Cerebellum (tissue), 4 donors: ENCODE measurements at places on chromosomes 5 and 9.

- DNase-seq, result no peak
Measured at GRCh38 chr9:73347123-73347522, 195.5 kb downstream of the ANXA1 start.

GRCh38 chr9:122239722-122240121 lies 11.0 kb upstream of the LHX6 start:
- no peak for DNase-seq

- DNase-seq, result no peak
Measured at GRCh38 chr5:179839328-179840256, 18.9 kb downstream of the SQSTM1 start.

GRCh38 chr5:128538250-128539037 lies 399 bp upstream of the FBN2 start:
- DNase-seq, result no peak

GRCh38 chr5:119250946-119251901 lies 104.6 kb upstream of the TNFAIP8 start:
- no peak for DNase-seq

- no peak for DNase-seq
Measured at GRCh38 chr9:129467004-129467588, 153.8 kb downstream of the C9orf50 start.

DNA sequence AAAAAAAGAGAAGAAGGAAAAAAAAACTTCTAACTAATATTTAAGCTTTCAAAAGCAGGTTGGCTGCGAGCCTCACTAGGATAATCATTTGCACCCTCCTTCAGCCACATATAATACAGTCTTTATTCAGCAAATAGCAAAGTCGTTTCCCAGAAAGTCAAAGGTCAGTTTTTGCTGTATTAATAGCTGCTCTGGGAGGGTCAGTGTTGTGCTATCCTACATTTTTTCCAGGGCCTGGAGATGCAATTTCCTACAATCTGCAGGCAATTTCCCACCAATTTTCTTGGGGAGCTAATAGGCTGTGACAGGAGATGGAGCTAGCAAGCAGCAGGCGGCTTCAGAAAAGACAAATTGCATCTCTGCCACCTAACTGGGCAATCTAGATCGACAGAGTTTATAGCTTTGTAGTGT lies 136.8 kb downstream of the TLE1 start:
- DNase-seq, result no peak

- no peak for DNase-seq
Measured at GRCh38 chr9:11319538-11319937, 706.7 kb upstream of the PTPRD start.

DNA sequence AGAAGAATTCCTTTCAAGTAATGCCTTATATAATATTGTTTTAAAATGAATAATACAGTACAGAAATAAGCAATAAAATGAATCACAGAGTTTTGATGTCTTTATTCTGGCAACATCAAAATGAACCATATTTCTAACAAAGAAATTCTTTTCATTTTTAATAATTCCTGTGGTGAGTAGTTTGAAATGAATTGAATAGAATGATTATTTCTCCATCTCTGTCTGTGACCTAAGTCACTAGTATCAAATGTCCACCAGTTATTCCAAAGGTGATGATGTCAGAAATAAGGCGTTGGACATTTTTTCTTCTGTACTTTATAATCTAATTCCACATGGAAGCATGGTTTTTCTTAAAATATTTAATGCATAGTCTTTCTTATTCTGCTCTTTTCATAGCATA lies 106.2 kb downstream of the ADAMTSL1 start:
- DNase-seq, result no peak

- no peak for DNase-seq
Measured at GRCh38 chr5:151219789-151220188, 4.1 kb downstream of the CCDC69 start.

GRCh38 chr9:33111631-33112030 lies 35.2 kb upstream of the SMU1 start:
- DNase-seq, result no peak

- DNase-seq, result no peak
Measured at GRCh38 chr9:84701801-84702200, 32.3 kb downstream of the NTRK2 start.

DNA sequence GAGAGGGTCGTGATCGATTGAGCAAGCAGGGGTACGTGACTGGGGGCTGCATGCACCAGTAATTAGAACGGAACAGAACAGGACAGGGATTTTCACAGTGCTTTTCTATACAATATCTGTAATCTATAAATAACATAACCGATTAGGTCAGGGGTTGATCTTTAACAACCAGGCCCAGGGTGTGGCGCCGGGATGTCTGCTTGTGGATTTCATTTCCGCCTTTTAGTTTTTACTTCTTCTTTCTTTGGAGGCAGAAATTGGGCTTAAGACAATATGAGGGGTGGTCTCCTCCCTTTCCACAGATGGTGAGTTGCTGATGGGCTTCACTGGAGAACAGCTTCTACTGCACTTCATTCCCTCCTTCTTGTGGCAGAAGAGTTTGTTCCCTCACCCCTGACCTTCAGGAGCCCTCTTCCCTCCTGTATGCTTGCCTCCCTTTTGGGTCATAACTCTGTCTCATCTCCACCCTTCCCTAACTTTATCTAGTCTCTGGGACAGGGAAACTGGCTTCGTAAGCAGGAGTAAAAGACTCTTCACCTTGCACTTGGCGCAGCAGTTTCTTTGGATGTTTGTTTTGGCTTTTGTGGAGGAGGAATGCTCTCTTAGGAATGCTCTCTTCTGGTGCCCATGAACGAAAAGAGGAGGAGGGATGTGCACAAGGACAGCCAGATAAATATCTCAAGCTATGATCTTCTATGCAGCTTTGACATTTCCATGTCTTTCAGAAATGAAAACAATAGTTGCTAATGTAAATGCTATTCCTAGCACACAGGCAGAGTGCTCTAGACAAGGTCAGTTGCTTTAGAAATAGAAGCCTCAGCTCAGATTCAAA lies 139.8 kb upstream of the RPS23 start:
- DNase-seq, result no peak

DNA sequence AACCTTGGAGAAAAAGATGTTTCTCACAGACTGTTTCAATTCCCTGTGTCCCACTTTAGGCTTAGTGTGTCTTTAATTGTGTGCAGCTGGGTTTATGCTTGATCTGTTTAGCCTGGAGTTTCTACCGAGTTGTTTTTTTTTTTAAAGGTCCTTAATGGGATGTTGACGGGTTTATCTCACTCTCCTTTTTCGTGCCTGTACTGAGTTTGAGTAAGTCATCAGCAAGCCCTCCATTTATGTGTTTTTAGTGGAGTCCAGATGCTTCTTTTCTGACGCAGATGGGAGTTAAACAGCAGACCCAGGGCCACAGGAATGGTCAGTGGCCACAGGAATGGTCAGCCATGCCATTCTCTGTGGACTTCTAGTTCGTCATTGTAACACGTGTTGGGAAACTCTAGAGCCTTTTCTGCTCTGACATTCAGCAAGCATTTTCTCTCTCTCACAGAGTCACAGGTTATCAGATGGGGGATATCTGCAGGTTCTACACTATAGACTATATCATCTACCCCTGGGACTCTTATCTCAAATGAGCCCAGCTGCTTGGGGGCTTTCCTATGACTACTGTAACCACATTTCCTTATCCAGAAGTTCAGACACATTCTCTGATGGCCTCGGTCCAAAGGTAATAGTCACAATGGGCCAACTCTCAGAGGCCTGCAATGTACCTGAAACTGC lies 190.5 kb downstream of the TTLL11 start:
- DNase-seq, result no peak

DNA sequence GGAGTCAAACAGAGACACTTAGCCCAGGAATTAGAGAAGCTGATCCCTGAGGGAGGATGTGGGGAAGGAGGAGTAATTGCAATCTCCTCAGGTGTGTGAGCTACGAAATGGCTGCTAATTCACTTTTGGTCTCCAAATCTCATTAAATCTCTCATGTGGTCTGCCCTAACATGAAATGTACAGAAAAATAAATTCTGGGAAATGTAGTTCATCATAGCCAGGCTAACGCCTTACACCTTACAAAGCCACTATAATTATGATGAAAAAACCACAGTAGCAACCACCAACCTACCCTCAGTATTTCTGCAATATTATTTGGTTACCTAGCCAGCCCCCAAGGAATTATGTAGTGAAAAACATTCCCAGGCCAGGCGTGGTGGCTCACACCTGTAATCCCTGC lies 354.0 kb downstream of the TMEM167A start:
- no peak for DNase-seq

- DNase-seq, result no peak
Measured at GRCh38 chr5:108687595-108688200, 60.0 kb upstream of the FER start.

- no peak for DNase-seq
Measured at GRCh38 chr5:117249086-117249815, 674.6 kb upstream of the SEMA6A start.

DNA sequence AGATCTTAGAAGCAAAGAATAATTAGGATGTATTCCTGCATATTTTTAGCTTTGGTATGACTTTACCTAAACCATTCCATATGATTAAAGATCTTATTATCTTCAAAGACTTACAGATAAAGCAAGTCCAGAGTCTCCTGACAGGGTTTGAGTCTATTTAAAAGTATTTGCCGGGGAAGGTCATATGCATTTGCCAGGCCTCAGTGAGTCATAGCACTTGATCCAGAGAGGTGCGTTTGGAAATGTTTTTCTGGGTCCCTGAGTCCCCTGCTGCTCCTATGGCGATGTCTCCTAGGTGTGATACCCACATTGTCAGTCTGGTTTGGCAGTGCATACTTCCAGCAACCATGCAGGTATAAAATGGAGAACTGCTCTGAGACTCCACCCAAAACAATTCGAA lies 217.0 kb downstream of the FBXL7 start:
- DNase-seq, result no peak

DNA sequence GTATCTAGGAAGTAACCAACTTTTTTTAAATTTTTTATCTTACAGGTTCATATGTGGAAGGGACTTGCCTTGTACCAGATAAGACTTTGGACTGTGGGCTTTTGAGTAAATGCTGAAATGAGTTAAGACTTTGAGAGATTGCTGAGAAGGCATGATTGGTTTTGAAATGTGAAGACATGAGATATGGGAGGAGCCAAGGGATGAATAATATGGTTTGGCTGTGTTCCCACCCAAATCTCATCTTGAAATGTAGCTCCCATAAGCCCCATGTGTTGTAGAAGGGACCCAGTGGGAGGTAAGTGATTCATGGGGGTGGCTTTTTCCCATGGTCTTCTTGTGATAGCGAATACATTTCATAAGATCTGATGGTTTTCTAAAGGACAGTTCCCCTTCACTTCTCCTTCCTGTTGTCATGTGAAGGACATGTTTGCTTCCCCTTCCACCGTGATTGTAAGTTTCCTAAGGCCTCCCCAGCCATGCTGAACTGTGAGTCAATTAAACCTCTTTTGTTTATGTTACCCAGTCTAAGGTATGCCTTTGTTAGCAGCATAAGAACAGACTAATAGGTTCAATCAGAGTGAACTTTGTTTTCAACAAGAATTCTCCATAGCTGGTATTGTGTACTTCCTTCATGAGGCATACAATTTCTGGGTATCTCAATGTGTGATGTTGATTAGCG lies 535.6 kb upstream of the MEF2C start:
- no peak for DNase-seq

- DNase-seq, result no peak
Measured at GRCh38 chr9:82732928-82733327, 330.0 kb downstream of the RASEF start.

DNA sequence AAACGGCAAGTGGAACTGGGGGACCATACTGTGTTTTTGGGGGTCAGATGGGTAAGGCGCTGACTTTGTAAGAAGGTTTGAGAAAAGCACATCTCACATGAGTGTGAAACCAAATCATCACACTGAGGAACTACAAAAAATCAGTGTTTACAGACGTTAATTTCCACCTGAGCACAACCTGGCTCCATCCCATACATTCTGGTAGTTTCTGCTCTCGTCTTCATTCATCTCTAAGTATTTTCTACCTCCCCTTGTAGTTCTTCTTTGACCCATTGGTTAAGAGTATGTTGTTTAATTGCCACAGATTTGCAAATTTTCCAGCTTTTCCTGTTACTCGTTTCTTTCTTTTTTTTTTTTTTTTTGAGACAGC lies 8.9 kb upstream of the DPP7 start:
- no peak for DNase-seq

GRCh38 chr5:35103637-35104299 lies 56.0 kb upstream of the AGXT2 start:
- no peak for DNase-seq

GRCh38 chr9:90127923-90128322 lies 514.7 kb downstream of the DIRAS2 start:
- DNase-seq, result no peak

GRCh38 chr5:66475731-66476130 lies 120.5 kb upstream of the MAST4 start:
- DNase-seq, result no peak

GRCh38 chr5:159101685-159102084 lies 2.0 kb upstream of the EBF1 start:
- DNase-seq, result no peak

DNA sequence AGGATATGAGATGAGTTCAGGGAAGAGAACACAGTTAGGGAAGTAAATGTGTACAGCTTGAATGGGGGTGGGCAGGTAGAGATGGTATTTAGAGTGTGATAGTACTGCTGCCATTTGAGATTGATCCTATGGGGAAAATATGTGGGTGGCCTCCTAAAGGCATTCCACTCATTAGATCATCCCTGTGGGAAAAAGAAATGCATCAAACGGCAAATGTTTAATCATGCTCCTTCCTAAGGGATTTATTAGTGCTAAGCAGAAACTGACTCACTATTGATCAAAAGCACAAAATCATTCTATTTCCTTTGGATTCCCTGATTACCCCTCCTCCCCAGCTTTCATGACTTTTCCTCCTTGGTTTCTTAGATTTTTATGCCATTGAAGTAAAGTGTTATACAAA lies 36.4 kb upstream of the SMC5 start:
- DNase-seq, result no peak

GRCh38 chr9:25078202-25078601 lies 532.5 kb upstream of the IZUMO3 start:
- no peak for DNase-seq

GRCh38 chr9:97740848-97741821 lies 44.0 kb upstream of the XPA start:
- DNase-seq, result peak; percentile 21

GRCh38 chr5:158614951-158615350 lies 484.8 kb downstream of the EBF1 start:
- no peak for DNase-seq

GRCh38 chr9:109716631-109717030 lies 63.4 kb upstream of the PALM2AKAP2 start:
- DNase-seq, result no peak

GRCh38 chr5:123549256-123549904 lies 37.4 kb downstream of the CSNK1G3 start:
- no peak for DNase-seq

- no peak for DNase-seq
Measured at GRCh38 chr5:36443941-36444340, 142.2 kb upstream of the RANBP3L start.

GRCh38 chr9:91714020-91714806 lies 235.8 kb downstream of the ROR2 start:
- no peak for DNase-seq

GRCh38 chr9:68551191-68551590 lies 10.5 kb upstream of the TMEM252 start:
- DNase-seq, result no peak

- no peak for DNase-seq
Measured at GRCh38 chr9:126546036-126546435, 67.7 kb upstream of the LMX1B start.
